Occipital lobe (tissue), 3 donors: ENCODE measurements at places on chromosomes 16 and 17. TPM values are rescaled to one million over a fixed set of nuclear protein-coding genes. Genes with fewer than 3 reads are reported as not detected.

TEKT1 gene
- 1.2 TPM for total RNA-seq

HS3ST2 gene
- total RNA-seq = 2.0 TPM

NOL11 gene
- 67.1 TPM for total RNA-seq

CD79B gene
- not detected for total RNA-seq

MT4 gene
- total RNA-seq = not detected

SPATA22 gene
- 0.78 TPM for total RNA-seq

TVP23A gene
- 15.1 TPM for total RNA-seq

KRTAP4-11 gene
- not detected for total RNA-seq

ACSM2B gene
- total RNA-seq = not detected

TEX19 gene
- total RNA-seq = not detected

NEUROD2 gene
- total RNA-seq = 70.3 TPM

PNMT gene
- total RNA-seq = 2.2 TPM

SPNS2 gene
- 15.9 TPM for total RNA-seq

KRT24 gene
- total RNA-seq = not detected

MGRN1 gene
- total RNA-seq = 41.5 TPM

OTOP2 gene
- not detected for total RNA-seq

TRPV3 gene
- 0.47 TPM for total RNA-seq

ABCA8 gene
- 3.9 TPM for total RNA-seq

ABCC11 gene
- 0.16 TPM for total RNA-seq

MEIOB gene
- not detected for total RNA-seq

NPW gene
- not detected for total RNA-seq

GJD3 gene
- 0.31 TPM for total RNA-seq

CCL16 gene
- not detected for total RNA-seq

MYH11 gene
- total RNA-seq = under 0.01 TPM

KRTAP4-1 gene
- not detected for total RNA-seq

UNK gene
- total RNA-seq = 29.2 TPM

CCDC154 gene
- total RNA-seq = 0.16 TPM

CCL23 gene
- total RNA-seq = not detected

NLE1 gene
- 22.8 TPM for total RNA-seq

KLHL10 gene
- not detected for total RNA-seq
